ENCODE measurements at places on chromosomes 2 and 18.
A peak's percentile ranks its signal among the peaks of the same experiment; 100 is the strongest.

GRCh38 chr2:136118819-136119716 is 1.1 kb upstream of the CXCR4 start:
- peak; percentile 77 for DNase-seq

- no peak for DNase-seq
Observed at GRCh38 chr2:215609089-215610032, 173.5 kb upstream of the FN1 start.

GRCh38 chr2:230793572-230794359 is 71.0 kb upstream of the ITM2C start:
- DNase-seq: peak; percentile 65

DNA sequence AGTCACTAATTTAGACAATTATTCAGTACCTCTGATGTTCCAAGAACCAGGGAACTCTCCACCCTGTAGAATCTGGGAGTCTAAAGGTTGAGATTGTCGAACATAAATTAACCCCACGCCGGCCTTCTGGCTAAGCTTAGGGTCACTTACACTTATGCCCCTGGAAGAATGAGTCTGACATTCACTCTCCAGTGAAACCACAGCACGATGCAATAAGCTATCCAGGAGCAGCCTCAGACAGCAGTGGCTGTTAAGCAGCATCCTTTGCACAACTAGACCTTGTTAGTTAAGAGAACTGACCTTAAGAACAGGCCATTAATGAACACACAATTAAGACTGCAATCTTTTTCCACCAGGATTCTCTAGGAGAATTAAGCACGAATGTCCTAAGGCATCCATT is 25.0 kb downstream of the SH3YL1 start:
- no peak for DNase-seq

DNA sequence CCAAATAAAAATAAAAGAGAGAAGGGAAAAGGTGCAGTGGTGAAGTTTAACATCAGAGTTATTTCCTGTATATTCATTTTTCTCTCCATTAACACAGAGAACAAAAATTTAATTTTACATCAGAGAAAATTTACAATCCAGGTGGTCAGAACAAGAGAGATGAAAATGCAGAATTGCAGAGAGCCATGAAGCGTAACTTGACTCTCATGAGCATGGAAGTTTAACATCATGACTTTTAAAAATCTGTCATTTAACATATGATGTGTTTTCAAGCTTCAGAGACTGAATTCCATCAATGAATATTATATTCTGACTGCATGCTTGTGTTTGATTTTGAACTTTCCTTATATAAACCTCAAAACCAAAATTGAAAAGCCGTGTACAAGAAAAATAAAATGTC is 79.3 kb upstream of the ZNF397 start:
- no peak for DNase-seq

Data from sciatic nerve (tissue), 2 donors.